ENCODE measurements at places on chromosomes 2 and 18.

- DNase-seq, result peak; percentile 59
Measured at GRCh38 chr18:74506448-74507084, 10.4 kb downstream of the CNDP2 start.

DNA sequence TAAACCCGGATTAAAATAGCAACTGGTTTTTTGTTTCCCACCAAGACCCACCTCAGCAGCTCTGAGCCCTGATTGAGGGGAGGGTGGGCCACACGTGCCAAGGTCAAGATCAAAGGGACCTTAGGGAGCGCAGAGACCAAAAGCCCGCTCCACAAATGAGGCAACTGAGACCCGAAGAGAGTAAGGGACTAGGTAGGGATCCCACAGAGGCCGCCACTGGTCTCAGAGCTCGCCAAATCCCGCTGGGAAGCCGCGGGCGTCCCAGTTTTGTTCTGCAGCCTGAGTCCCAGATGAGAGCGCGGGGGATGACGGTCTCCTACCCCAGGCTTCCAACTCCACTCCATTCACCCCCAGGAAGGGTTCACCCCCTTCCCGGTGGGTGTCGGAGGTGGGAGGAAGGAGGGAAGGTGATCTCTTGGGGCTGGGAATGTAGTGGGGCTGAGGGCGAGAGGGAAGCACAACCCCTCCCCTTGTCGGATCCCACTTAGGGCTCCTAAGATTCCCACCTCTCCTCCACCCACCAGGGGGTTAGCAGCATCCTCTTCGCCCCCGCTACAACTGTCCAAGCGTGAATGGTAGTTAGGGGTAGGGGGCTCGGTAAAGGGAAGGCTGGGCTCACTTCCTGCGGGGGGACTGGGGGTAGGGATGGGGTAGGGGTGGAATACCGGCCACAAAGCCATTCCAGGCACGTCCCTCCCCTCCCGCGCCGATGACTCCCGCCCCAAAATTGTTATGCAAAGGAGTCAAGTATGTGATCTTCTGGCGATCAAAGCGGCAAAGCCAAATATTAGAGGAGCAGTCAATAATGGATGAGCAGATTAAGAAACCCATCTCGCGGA lies 7.3 kb upstream of the EN1 start:
- no peak for DNase-seq

- DNase-seq, result no peak
Measured at GRCh38 chr2:224930990-224931389, 111.3 kb downstream of the DOCK10 start.

DNA sequence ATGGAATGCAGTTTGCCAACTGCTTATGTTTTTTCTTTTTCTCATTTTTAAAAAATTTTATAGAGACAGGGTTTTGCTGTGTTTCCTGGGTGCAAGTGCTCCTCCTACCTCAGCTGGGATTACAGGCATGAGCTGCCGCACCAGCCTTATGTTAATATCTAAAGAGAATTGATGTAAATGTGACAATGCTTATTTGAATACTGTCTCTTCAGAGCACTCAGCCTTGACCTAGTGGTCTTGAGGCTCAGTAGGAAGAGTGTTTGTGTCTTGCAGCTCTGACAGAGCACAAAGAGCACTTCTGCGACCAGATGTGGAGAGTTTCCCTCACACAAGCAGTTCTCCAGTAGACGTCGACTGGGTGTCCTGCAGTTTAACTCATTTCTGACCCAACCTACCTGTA lies 55.3 kb downstream of the ARHGEF4 start:
- DNase-seq, result no peak

DNA sequence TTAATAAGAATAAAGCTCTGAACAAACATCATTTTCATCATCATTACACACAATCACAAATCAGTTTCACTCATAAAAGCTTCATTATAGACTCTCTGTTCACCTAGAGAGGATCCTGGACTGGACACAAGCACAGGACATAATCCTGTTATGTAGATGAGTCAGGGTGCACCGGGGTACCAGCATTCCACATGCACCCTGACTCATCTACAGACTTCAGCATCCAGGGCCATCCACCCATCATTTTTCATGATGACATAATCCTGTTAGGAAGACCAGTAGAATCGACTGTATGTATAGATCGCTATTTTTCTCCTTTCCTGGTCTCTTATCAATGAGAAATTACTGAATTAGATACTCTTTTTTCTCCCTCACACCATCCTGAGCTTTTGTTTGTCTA lies 73.7 kb upstream of the PIK3C3 start:
- peak; percentile 77 for DNase-seq

GRCh38 chr18:3585656-3586509 lies 135.9 kb downstream of the TGIF1 start:
- DNase-seq, result peak; percentile 67

- no peak for DNase-seq
Measured at GRCh38 chr2:118992740-118993391, 50.9 kb downstream of the MARCO start.

DNA sequence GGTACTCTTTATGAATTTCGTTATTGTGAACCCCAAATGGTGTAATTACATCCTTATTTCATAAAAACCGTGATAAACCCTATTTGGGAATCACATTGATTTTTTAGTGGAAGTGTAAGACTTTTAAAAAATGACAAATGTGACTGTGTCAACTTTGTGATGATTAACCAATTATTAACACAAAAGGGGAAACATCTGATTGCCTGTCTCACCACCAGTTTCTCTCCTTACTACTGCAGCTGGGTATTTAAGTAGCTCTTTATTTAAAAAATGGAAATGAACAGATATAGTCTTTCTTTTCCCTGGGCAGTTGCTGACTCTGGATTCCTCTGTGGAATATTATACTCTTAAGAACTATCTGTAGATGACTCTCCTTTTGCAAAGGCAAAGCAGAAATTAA lies 11.6 kb upstream of the RPE start:
- no peak for DNase-seq

GRCh38 chr18:45775241-45775676 lies 50.2 kb upstream of the SIGLEC15 start:
- peak; percentile 91 for DNase-seq

- peak; percentile 13 for DNase-seq
Measured at GRCh38 chr2:46988733-46989481, 73.3 kb upstream of the MCFD2 start.

- DNase-seq, result no peak
Measured at GRCh38 chr2:234421-234820, 29.4 kb downstream of the SH3YL1 start.
